ENCODE measurements at places on chromosomes 12 and 14.

DNA sequence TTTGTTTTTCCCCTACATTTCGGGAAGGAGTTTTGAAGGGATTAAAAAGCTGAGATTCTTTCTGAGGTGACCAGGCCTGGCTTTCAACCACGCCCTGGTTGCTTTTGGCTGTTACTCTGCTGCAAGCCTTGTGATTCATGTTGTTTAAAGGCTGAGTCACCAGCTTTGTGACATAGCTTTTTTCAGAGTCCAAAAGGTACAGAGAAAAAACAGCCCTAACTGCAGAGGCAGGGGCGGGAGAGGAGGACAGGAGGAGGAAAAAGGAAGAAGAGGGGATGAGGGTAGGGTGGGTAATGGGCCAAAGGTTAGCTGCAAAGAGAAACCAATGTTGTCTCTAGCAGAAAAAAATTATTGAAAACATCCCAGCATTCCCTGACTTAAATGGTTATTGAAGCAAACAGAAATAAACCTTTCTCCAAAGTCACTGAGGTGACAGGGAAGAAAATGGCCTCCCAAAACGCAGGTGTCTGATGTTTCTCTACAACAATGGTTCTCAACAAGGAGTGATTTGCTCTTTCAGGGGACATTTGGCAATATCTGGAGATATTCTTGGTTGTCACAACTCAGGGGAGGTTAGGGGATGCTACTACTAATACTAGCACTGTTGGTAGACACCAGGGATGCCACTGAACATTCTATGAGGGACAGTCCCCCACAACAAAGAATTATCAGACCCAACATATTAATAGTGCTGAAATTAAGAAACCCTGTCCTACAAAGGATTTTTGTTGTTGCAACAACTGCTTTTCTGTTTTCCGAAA, 2.1 kb upstream of the UBC start:
- no peak for DNase-seq

DNA sequence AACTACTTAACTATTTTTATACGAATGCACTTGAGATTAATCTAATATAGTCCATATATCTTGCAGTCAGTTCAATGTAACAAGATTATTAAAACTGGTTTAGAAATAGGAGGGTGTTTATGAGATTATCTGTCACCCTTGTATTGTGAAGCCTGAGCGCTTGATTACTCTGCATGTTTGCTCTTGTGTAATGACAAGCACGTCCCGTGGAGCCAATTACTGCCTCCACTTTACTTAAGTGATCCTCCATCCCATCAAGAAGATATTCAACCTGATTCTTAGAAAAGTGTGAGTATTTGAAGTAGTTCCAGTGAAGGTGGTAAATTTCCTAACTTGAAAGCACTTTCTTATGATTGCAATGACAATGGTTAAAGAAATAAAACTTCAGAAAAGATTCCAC, 415.2 kb upstream of the GARIN6 start:
- DNase-seq: no peak

DNA sequence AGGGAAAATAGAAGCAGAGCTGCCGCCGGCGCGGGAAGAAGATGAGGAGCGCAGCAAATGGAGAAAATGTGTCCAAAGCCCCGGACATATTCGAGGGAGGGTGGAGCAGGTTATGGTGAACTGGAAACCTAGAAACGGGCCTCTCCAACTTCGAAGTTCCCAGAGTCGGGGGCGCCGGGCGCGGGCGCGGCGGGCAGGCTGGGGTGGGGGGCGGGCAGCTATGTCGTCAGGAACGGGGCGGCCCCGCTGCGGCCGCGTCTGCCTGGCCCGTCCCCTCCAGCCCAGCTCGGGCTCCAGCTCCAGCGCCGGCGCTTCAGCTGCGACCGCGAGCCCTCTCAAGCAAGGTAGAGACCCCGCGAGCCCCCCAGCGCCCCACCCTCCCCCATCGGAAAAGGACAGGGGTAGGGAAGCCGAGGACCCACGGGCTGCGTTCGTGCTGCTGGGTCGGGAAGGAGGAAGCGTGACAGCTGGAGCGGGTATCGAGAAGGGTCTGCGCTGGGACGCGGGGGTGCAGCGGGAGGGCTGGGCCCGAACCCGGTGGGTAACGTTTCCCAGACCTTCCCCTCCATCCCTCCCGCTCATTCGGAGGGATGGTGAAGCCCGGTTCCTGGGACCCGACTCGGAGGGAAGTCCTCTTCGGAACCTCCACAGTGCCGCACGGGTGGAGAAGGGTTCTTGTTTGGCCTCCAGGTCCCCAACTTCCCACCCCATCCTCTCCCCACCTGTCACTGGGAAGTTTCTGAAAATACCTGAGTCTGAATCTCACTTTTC, 1.0 kb downstream of the DGKA start:
- DNase-seq: no peak

DNA sequence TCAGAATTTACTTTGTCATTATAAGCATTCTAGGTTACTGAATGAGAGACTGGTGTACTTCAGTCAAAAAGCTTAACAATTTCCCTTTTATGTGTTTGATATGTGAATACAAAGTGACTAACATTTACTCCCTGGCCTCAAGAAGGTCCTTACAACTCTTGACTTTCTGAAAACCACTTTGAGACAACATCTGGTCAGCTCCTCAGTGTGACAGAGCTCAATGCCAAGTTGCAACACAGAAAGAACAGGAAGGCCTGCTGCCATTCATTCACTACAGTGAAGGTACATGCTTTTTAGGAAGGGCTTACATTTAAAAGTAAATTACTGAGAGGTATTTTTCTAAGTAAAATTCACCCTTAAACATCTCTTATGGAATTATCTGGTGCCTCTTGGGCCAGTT, 2.3 kb upstream of the NAA30 start:
- DNase-seq: peak; percentile 9

GRCh38 chr14:61608245-61609165, 86.8 kb upstream of the HIF1A start:
- no peak for DNase-seq

DNA sequence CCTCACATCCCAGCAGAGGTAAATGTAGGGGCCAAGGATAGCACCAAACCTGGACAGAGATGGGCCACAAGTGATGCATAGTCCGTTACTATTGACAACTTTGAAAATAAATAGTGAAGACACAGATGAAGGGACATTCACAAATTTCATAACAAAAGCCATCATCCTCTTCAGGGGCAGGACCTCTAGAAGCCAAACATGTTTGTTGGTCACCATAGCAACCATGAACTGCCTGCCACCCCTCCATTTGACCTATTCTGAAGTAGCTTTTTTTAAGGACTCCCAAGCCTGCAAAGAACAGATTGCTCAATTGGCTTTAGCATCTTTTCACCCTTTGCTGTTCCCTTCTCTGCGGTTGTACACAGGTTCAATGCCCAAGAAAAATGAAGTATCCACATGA, 35.7 kb upstream of the MDM1 start:
- no peak for DNase-seq

DNA sequence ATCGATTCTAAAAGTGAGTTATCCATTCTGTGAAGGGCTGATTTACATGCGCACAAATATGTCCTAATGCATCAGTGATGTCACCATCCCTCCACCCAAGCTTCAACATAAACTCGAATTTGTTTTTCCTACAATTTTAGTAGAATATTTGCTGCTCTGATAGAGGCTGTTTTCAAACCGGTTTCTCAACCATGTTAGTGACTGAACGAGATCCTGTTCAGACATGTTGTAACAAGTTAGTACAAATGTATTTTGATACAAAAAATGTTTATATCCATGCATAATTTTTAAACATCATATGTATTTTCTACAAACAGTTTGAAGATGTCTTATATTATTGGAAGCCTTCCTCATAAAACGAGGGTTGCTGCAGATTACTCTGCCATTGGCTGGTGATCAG, 12.7 kb upstream of the PRB2 start:
- DNase-seq: no peak

GRCh38 chr12:42590330-42590934, 886 bp upstream of the PRICKLE1 start:
- DNase-seq: peak; percentile 53

GRCh38 chr12:7647071-7647470, 18.6 kb downstream of the APOBEC1 start:
- DNase-seq: no peak

- DNase-seq: no peak
Observed at GRCh38 chr12:106211973-106212372, 35.8 kb downstream of the CKAP4 start.

GRCh38 chr12:77392467-77393088, 327.2 kb upstream of the E2F7 start:
- no peak for DNase-seq

DNA sequence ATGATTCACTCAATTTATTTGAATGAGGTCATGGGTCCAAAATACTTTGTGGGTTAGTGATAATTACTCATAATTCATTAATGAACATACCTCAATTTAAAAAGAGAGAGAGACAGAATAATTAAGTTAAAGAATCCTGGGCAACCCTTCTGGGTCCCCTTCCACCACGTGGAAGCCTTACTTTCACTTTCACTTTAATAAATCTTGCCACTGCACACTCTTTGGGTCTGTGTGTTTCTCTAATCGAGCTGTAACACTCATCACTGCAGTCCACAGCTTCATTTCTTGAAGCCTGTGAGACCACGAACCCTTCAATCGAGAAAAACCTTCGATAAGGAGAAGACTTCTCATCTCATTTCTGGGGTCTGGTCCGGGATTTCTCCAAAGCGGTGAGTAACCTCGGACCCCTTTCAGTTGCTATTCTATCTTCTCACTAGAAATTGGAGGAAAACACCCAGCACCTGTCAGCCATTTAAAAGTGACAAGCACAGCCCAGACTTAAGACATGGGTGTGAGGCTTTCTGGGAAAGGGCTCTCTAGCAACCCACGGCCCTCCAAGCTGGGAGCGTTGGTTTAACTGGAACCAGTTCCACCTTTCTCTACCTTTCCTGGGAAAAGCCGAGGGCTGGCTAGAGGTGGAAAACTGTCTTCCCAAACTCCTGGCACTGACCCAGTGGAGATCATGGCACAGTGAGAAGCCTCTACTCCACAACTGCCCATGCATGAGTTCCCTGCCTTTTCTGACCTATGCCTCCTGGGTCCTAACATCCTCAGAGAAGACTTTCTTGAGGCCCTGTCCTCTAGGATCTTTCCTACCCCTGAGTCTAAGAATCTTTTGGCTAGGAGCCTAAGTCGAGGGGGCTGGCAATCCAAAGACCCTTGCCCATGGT, 148.8 kb upstream of the ATF7IP start:
- DNase-seq: no peak

GRCh38 chr12:30914986-30915591, 11.5 kb upstream of the TSPAN11 start:
- DNase-seq: no peak

DNA sequence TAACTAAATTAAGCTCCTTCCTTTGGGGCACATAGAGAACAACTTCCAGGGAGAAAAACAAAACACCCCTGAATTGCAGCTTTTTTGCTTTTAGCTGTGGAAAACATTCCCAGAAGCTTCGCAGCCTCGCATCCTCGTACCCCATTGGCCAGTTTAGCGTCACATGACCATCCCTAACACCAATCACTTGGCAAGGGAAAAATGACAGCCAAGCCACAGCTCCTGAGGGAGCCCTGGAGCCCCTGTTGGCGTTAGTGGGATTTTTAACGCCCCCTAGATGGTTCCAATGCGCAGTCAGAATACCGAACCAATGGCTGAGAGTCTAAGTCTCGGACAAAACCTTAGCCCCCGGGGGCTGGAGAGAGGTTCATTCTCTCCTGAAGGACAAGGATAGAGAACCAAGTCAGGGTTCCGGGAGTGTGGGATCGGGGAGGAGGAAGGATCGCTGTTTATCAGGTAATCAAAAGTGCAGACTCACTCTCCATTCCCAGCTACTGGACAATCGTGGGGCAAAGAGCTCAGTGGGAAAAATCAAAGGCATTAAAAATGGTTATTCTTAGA, 135.6 kb upstream of the HIF1A start:
- no peak for DNase-seq

GRCh38 chr12:118330421-118331018, 42.2 kb downstream of the TAOK3 start:
- peak; percentile 98 for DNase-seq

- DNase-seq: no peak
Observed at GRCh38 chr12:121568971-121569751, 11.7 kb downstream of the KDM2B start.

DNA sequence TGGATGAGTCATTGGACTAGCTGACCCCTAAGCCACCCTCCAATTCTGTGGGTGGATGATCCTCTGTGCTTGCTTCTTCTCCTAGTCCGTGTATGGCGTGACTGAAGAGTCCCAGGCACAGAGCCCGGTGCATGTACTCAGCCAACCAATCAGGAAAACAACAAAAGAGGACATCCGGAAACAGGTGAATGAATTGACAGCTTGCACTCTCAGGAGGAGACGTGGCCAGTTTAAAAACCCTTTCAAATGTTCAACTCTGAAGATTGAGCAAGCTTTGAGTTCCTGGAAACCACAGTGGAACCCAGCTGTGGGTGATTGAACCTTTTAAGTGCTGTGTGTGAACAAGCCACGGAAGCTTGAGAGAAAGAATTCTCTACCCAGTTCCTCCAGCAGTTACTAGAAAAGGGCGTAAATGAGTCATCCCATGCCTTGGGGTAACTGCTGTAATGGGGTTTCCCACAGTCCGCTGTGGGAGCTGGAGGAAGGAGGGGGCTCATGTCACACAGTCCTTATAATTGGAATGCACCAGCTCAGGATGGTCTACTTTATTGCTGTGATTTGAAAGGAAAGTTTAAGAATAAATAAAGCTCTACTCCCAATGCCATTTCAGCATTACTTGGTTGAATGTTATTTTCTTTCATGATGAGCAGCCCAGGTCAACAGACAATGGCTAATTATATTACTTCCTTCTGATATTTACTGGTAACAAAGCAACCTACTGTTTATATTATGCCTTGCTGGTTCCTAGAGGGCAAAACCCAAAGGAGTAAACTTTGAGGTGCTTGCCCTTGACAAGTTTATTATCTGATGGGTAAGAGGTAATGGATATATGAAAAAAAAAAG, 417.0 kb downstream of the DPF3 start:
- peak; percentile 72 for DNase-seq

- DNase-seq: no peak
Observed at GRCh38 chr12:66020481-66020880, 110.1 kb downstream of the LLPH start.

DNA sequence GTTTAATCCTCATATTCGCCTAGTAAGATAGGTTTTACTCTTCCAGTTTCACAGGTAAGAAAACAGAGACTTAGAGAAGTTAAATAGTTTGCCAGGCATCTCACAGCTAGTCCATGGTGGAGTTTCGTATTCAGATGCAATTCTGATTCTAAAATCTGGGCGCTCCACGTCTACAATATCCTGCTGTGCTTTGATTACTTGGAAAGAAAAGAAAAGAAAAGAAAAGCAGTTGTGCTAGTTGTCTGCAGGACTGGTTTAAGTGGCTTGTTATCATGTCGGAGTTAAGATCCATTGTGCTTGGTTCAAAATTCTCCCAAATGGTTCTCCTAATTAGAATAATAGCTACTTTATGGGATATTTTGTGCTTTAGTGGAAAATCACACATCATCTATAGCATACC, 18.6 kb downstream of the AKAP3 start:
- DNase-seq: no peak

Data from Kasumi-1 (cell line).